Muscle of back (tissue), 13 donors: ENCODE measurements at places on chromosomes 6 and 20.

DNA sequence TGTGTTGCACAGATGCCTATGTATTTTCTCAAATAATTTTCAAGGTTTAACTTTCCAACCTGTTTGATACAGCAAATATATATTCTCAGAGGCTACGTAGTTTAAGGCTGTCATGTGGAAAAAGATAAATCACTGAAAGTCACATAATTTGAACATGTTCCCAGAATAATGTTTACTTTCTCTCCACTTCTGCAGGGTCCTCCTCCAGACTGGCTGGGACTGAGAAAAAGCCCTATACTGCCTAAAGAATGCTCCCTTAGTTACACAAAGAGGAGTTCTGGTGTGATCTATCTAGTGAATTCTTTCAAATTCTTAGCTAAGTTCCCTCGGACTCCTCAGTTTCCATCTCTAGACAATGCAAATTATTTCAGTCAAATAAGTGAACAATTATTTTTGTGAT, 411.0 kb downstream of the C6orf118 start:
- no peak for DNase-seq

DNA sequence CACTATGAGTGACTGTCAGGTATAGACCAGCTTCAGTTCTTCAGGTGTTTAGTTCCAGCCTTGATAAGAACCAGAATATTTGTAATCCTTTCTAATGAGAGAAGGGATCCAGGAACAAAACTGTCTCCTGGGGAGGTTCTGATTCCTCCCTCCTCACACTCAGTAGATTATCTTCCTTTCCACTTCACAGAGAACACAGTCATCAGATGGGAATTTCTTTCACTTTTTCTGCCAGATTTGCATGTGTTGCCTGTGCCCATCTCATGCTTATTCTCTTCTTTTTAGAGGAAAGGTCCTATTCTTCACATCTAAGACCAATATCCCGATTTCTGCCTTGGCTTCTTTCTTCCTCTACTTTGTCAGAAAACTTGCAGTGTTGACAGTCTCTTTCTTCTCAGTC, 50.8 kb downstream of the CD109 start:
- DNase-seq: no peak

DNA sequence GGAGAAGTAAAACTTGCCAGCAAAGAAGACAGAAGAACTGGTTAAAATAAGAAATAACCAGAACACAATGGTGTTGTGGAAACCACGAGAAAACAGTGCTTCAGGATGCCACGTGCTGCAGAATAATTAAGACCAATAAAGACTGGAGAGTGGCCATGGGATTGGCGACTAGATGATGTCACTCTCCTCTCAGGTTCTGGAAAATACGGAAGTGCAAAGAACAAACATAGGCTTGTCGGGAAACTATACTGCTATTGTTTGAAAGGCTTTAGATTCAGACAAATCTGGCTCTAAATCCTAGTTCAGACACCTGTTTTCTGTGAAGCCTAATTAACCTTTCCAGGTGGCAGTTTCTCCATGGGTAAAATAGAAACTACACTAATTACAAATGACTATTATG, 138.4 kb upstream of the STXBP5 start:
- DNase-seq: no peak

- DNase-seq: no peak
Measured at GRCh38 chr6:120056085-120056484, 706.5 kb upstream of the MAN1A1 start.

GRCh38 chr20:48901326-48901725, 20.2 kb upstream of the ARFGEF2 start:
- DNase-seq: no peak

- DNase-seq: no peak
Measured at GRCh38 chr6:11626356-11626755, 88.8 kb downstream of the TMEM170B start.

GRCh38 chr6:126367849-126368248, 27.9 kb downstream of the CENPW start:
- no peak for DNase-seq

GRCh38 chr20:2401527-2401926, 20.8 kb downstream of the TGM6 start:
- DNase-seq: no peak

DNA sequence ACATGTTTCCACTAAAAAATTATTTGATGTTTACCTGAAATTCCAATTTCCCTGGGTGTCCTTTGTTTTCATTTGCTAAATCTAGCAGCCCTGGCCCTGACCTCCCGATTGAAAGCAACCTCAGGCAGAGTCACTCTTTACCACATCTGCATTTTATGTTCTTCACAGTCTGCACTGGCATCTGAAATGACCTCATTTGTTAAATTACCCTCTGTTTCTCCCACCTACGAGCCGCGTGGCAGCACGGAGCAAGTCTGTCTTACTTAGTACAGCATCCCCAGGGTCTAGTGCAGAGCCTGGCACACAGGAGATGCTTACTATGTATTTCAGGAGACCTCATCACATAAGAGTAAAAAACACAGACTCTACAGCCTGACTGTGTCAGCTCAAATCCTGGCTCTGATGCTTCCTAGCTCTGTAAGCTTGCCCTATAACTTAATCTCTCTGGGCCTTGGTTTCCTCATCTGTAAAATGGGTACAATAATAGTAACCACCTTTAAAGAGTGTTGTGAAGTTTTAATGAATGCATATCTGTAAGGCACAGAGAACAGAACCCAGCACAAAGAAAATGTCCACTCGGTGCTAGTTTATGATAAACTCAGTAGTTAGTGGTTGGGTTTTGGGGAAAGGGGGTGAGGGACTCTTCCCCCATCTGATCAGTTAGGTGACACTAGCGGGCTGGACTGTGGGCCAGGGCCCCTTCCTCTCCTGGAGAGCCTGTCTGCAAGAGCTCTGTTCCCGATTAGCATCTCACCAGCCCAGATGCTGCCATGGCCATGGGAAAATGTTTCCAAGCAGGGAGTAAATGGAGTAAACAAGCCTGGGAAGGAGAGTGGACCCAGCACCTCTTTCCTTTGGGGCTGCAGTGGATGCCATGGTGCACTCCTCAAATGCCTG, 88.2 kb downstream of the PREX1 start:
- DNase-seq: no peak

- no peak for DNase-seq
Measured at GRCh38 chr20:46013829-46014516, 5.3 kb downstream of the MMP9 start.

DNA sequence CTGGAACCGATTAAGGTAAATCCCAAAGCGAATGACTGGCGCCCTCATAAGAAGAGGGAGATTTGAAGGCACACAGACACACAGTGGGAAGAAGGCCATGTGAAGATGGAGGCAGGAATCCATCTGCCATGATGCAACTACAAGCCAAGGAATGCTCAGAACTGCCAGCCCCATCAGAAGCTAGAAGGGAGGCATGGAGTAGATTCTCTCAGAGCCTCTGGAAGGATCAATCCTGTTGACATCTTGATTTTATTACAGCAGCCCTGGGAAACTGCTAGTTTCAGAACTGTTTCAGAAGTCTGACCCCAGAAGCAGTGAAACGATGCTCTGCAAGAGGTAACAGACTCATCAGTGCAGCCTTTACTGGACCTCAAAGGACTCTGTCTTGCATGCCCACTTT, 103.5 kb upstream of the GPR6 start:
- DNase-seq: no peak

- DNase-seq: no peak
Measured at GRCh38 chr6:108127826-108128225, 38.0 kb upstream of the NR2E1 start.

GRCh38 chr6:170036916-170037315, 254.0 kb downstream of the DLL1 start:
- DNase-seq: no peak

DNA sequence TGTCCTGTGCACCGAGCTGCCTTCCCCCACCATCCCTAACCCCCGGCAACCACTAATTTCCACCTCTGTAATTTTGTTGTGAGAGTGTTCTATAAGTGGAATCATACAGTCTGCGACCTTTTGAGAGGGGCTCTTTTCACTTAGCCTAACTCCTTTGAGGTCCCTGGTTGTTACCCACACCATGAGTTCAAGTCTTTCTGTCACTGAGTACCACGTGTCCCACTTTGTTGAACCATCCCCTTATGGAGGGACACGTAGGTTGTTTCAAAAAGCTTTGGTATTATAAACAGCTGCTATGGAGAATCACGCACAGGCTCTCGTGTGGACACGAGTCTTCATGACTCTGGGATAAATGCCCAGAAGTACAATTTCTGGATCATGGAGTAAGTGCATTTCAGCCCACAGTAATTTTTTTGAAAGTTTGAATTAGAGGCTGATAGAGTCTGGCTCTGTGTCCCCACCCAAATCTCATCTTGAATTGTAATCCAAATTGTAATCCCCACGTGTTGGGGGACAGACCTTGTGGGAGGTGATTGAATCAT, 9.5 kb downstream of the FAM209B start:
- DNase-seq: peak; percentile 9

GRCh38 chr20:57244627-57245214, 21.7 kb downstream of the BMP7 start:
- DNase-seq: no peak

DNA sequence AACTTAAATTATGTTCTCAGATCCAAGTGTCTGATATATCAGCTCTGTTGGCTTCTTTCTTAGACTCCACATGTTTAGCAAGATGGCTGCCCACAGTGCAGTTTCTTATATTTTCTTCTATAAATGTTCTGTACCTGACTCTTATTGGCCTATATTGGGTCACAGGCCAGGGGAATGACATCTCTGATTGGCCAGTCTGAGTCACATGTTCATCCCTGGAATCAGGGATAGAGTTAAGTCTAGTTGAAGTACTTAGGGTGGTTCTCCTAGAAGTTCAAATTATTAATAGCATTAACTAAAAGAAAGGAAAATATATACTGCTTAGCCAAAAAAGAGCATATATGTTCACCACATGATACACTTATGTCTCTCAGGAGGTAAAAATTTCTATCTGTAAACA, 105.3 kb upstream of the SLC22A16 start:
- no peak for DNase-seq

- no peak for DNase-seq
Measured at GRCh38 chr6:158640519-158640918, 4.0 kb downstream of the DYNLT1 start.

DNA sequence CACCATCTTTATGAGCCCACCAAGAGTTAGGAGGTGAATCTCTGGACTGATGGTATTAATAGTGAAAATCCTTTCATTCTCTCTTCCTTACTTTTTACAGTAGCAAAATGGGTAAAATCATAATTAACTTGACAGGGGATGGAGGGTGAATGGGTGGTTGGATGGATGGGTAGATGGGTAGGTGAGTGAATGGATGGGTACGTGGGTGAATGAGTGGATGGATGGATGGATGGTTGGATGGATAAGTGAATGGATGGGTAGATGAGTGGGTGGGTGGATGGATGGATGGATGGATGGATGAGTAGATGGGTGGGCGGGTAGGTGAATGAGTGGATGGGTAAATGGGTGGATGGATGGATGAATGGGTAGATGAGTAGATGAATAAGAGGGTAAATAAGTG, 63.2 kb downstream of the BMP7 start:
- DNase-seq: no peak

DNA sequence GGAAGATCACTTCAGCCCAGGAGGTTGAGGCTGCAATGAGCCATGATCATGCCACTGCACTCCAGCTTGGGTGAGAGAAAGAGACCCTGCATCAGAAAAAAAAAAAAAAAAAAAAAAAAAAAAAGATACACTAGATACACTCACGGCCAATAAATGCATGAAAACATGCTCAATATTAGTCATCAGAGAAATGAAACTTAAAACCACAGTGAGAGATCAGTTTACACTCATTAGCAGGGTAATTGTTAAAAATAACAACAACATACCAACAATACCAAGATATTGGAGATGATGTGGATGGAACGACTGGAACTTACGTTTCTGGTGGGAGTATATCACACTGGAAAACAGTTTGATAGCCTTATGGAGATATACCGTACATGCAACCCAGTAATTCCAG, 29.9 kb downstream of the HS3ST5 start:
- DNase-seq: no peak

DNA sequence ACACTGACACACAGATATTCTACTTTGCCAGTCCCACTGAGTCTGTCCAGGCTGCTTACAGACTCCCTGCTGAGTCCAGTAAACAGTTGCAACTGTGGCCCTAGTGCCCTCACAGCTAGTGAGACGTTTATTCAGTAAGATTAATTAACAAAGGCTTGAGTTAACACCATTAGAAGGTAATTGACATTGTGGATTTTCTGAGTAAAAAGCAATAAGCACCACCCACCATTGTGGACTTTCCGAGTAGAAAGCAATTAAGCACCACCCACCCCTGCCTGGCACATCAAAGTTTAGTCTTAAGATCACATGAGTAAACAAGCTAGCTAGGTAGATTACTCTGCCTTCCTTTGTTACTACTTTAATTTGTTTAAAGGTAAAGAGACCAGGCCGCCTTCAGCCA, 408.6 kb upstream of the IMPG1 start:
- no peak for DNase-seq

- no peak for DNase-seq
Measured at GRCh38 chr20:31849306-31849930, 4.0 kb upstream of the FOXS1 start.

GRCh38 chr6:33172688-33173534, 19.4 kb downstream of the COL11A2 start:
- DNase-seq: no peak

DNA sequence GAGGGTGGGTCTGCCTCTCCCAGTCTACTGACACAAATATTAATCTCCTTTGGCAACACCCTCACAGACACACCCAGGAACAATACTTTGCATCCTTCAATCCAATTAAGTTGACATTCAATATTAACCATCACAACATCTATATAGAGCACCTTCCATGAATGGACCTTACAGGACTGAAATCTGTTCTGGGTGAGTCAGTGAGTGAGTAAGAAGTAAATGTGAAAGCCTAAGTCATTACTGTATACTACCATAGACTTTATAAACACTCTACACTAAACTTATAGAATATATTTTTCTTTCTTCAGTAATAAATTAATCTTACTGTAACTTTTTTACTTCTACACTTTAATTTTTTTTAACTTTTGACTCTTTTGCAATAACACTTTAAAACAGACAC, 993.8 kb upstream of the MAP3K7 start:
- no peak for DNase-seq

GRCh38 chr20:13856354-13856753, 71.5 kb downstream of the NDUFAF5 start:
- no peak for DNase-seq

- DNase-seq: no peak
Measured at GRCh38 chr20:1860446-1860845, 34.8 kb upstream of the SIRPA start.

DNA sequence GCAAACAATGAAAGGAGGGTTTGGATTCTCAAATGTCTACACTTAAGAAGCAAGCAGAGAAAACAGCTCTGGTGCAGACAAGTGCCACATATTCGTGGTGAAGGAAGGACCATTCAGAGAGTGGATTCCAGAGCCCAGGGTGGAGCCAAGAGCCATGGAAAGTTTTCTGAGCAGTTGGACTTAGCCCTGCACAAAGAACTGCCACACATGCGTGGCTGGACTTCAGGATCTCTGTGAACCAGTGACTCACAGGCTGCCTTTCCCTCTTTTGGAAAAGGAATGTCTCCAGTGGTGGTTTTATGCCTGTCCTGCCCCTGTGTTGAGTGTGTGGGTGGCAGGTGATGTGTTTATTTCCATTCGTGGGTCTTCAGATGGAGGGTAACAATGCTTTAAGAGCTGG, 489.5 kb downstream of the CDH26 start:
- DNase-seq: no peak
